Activated CD4-positive, CD25-positive, alpha-beta regulatory T cell treated with anti-CD3 and anti-CD28 coated beads, Interleukin-2, amount 50 U/mL, for 72 hours (primary cell): ENCODE measurements at places on chromosomes 6 and 20.

DNA sequence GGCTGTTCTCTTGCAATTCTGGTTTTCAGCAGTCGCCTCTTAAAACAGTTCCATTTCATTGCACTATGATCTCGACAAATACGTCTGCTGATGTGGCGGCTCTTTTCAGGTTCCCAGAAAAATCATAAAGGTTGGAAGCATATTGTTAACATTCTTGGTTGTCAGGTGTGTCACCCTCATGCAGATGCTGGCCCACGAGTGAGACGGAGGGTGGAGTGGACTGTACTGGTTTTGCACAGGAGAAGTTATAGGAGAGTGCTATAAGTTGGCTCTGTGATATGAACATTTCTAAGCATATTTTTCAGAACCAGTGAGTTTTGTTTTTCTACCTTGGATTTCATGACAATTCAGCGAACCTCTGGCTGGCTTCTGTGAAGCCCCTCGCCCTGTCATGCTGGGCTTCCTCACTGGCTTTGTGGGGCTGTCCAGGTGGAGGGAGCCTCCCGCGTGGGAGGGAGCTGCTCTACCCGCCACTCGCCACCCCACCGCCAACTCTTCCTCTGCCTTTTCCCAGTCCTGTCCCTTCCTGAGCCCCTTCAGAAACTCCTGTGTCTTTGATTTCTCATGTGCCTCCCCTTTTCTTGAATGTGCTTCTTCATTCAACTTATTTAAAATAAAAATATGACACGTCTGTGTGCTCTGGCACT lies 10.6 kb downstream of the IRF4 start:
- no peak for DNase-seq

GRCh38 chr20:52744441-52744840 lies 227.7 kb upstream of the TSHZ2 start:
- DNase-seq, result no peak

DNA sequence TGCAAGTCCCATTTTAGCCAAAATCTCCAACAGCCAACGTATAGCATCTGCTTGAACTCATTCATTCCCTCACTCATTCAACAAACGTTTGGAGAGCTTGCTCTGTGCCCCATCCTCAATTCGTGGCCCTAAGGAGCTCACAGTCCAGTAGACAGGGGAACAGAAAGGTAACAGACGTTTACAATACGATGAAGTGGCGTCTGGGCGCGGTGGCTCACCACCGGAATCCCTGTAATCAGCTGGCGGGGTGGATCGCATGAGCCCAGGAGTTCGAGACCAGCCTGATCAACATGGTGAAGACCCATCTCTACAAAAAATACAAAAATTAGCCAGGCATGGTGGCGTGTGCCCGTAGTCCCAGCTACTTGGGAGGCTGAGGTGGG lies 790 bp upstream of the E2F1 start:
- DNase-seq, result no peak

- no peak for DNase-seq
Measured at GRCh38 chr6:118529756-118530155, 18.3 kb upstream of the PLN start.

DNA sequence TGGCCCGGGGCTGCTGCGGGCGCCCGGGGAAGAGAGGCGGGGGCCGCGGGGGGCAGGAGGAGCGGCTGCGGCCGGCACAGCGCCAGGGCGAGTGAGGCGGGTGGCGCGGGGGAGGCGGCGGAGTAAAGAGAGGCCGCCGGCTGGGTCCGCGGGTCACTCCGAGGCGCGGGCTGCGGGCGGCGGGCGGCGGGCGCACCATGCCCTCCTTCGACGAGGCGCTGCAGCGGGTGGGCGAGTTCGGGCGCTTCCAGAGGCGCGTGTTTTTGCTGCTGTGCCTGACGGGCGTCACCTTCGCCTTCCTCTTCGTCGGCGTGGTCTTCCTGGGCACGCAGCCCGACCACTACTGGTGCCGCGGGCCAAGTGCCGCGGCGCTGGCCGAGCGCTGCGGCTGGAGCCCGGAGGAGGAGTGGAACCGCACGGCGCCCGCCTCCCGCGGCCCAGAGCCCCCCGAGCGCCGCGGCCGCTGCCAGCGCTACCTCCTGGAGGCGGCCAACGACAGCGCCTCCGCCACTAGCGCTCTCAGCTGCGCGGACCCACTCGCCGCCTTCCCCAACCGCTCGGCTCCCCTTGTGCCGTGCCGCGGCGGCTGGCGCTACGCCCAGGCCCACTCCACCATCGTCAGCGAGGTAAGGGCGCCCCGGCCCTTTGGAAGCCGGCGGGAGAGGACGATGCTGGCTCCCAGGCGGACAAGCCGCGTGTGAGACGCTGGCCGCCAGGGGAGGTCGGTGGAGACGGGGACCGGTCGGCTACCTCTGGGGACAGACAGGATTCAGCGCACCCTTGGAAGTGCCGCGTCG lies at the start of gene SLC22A3:
Gene SLC22A3, plus strand, starts transcription at position 156 of the 797 bp plus-strand sequence. Its CDS starts 42 bp downstream, at position 198.
- no peak for DNase-seq

- no peak for DNase-seq
Measured at GRCh38 chr6:165662749-165663376, at the start of gene PDE10A. PDE10A (minus strand) TSS chr6:165663241; CDS start chr6:165662811, 430 bp downstream.

DNA sequence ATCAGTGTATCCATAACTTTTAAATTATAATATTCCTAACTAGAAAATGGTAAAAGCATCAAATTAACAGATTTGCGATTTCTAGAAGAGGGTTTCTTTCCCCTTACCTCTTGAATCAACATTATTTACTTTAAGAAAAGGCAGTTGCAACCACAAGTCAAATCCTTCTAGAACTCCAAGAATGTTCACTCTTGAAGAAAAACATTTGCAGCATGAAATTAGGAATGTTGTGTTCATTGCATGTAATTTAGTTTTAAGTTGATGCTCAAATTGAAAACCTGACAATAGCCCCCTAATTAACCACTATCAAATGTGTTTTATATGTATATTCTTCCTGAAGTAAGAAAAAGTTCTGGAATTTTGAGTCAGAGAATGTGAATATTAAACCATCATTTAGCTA lies 2.3 kb upstream of the REV3L start:
- no peak for DNase-seq

GRCh38 chr20:5845681-5846615 lies 95.7 kb downstream of the SHLD1 start:
- no peak for DNase-seq

DNA sequence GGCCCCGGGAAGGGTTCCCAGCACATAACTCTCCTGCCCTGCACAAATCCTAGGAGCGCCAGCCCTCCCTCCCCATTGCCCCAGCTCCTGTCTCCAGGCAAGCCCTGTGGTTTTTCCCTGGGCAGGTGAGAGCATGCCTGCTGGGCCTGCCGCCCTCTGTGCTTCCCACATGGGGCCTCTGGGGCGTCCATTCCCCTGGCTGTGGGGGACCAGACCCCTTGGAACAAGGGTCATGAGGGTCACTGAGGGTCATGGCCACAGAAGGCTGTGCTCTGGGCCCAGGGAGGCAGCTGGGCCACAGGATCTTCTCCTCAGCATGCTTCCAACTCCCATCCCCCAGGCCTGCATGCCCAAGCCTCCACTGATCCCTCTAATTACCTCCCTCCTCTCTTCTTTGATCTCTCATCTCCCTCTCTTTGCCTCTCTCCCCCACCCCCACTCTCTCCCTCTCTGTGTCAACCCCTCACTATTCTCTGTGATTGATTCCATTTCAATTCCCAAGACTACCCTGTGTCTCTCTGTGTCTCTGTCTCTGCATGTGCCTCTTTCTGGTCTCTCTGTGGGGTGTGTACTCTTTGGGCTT lies 6.1 kb downstream of the MDFI start:
- DNase-seq, result no peak

DNA sequence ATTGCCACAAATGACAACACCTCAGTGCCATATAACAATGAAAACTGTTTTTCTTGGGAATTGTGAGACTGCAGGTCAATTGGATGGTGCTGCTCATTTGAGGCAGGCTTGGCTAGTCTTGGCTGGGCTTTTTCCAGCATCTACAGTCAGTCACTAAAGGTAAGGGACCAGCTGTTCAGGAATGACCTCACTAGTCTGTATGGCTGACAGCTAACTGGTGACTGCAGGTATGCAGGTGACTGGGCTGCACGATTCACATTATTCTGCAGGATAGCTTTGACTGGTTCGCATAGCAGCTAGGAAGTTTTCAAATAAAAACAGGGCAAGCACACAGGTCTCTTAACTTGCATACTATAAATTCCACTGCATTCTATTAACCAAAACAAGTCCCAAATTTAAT lies 22.1 kb upstream of the HMGCLL1 start:
- DNase-seq, result no peak

GRCh38 chr6:157144859-157145568 lies 178.3 kb downstream of the TMEM242 start:
- DNase-seq, result no peak

DNA sequence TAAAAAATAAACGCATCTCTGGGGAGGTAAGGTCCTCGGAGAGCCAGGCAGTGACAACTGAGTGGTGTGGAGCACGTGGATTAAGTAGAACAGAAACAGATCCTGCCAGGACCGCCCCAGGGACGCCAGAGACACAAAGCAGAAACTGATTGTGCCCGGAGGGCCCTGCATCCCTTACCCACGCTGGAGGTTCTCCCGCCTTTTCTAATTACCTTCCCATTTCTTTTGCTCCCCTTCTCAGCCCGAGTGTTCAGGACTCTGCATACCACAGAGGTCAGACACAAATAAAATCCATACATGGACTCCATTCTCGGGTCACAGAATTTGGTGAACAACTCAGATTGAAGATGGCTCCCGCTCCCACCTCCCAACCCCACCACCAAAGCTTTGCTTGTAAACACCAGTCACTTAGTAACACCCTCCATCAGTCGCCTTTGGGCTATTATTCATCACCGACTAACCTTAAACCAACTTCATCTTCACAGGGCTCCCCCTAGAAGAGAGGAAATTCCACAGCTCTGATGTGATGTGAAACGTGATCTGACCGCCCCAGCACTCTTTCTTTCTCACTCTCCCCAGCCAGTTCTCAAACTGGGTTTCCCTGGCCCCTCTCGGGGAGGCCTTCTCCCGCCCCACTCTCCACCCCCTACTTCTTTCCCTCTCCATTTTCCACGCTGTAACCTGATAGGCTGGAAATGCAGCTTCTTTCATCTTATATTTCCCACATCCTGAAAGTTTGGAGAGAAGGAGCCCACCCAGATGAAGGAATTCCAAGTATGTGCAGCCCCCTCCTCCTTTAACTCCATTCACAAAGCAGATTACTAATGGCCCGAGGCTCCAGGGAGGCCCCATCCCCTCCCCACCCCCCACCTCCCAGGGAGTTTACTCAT lies 32.5 kb upstream of the PIM1 start:
- no peak for DNase-seq

- no peak for DNase-seq
Measured at GRCh38 chr6:158631678-158632537, 12.6 kb downstream of the DYNLT1 start.

GRCh38 chr6:100880149-100880852 lies 828 bp downstream of the ASCC3 start:
- no peak for DNase-seq

DNA sequence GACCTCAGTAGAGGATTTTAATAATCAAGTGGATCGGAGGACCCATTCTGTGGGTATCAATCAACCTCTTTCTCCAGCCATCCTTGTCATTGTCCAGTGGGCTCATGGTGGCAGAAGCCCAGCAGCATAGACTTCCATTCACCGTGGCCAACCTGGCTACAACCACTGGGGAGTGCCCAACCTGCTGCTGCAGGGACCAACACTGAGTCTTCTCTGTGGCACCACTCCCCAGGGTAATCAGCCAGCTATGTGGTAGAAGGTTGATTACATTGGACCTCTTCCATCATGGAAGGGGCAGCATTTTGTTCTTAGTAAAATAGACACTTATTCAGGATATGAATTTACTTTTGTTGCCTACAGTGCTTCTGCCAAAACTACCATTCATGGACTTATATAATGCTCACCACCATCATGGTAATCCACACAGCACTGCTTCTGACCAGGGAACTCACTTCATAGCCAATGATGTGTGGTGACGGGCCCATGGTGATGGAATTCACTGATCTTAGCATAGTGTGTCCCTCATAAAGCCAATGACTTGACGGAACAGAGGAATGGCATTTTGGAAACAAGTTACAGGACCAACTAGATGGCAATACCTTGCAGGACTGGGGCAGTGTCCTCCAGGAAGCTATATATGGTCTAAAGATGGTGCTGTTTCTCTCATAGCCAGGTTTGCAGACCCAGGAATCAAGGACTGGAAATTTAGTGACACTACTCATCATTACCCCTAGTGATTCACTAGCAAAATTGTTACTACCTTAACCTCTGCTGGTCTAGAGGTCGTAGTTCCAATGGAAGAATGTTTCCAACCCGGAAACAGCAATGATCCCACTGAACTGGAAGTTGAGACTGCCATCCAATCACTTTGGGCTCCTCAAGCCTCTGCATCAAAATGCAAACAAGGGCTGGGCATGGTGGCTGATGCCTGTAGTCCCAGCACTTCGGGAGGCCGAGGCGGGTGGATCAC lies 7.6 kb downstream of the CD24 start:
- no peak for DNase-seq

DNA sequence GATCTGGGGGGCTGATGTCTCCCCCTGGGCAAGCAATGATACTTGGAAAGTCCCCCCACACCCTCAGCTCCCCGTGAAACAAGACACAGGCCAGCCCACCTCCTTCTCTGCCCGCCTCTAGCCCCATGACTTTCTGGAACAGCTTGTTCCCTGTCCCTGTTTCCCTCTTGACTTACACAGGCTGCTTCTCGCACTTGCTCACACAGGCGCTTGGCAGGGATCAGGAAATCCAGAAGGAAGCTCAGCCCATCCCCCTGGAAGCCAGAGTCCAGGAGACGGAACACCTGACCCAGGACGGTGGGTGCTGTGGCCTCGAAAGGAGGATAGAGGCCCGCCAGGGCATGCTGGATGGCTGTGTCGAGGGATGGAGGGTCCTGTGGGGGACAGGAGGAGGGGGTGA lies 14.8 kb downstream of the KIAA1755 start:
- no peak for DNase-seq

DNA sequence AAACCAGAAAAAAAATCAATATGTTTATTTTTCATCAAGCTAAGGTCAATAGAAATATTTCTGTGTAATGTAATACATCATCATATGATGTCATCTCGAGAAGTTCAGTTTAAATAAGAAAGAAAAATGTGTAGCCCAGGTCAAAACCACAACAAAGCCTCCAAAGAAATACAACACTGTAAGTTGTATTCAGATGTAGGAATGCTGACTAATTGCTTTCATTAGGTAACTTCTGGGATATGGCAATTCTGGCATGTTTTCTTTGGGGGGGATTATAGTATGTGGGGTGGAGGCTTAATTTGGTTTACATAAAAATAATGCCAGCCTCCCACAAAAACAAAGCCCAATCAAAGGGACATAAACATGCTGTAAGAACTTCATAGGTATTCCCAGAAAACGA lies 881.8 kb upstream of the CITED2 start:
- DNase-seq, result no peak

DNA sequence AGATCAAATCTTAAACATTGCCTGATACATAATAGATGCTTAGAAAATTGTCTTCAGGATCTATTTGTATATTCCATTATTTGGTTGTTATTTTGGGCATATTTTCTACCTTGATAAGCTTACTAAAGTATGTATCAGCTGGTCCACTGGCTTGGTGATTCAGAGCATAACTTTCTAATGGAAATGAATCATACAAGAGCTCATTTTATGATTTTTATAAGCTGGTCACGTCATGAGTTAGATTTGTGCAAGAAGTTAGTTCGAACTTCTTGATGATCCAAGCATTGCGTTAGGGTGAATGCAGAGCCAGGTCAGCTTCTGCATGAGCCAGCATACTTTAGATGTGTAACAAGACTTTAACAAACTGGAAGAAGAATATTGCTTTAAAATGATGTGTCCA lies 144.5 kb upstream of the FLRT3 start:
- DNase-seq, result no peak
